ENCODE measurements at places on chromosomes 12 and 14.

DNA sequence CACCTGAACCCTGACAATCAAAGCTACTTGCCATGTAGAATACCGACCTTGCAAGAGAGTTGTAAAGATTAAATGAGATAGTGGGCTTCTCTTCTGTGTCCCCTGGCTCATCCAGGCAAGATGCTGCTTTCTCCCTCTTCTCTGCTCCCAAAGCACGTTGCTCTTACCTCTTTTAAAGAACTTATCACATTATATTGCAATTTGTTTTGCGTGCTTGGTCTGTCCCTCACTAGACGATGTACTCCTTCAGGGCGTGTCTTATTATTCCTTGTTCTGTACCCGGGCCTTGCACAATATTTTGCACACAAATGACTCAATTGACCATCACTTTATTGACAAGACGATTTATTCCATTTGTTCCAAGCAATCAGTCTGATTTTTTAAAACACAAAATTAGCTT lies 3.3 kb downstream of the DCN start:
- DNase-seq, result no peak

- no peak for DNase-seq
These were observed 42.7 kb downstream of the SYNE2 start for GRCh38 chr14:63895510-63895909.

DNA sequence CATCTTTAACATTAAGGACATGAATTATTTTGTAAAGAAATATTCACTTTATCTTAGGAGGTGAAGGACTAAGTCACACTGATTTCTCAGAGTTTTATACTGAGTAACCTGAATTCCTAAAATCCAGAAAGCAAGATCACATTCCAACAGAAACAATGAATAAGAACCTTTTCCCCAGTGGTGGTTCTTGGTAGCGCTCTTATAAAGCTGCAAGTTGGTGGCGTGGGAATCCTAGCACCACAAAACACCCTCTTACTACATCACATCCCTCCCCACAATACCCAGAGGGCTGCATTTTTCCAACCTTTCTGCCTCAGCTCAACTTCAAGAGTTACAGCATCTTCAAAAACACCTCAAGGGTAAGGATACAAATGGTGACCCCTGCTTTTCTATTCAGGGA lies 44.0 kb upstream of the SMUG1 start:
- no peak for DNase-seq

- no peak for DNase-seq
These were observed 114.6 kb upstream of the MED13L start for GRCh38 chr12:116392061-116392460.

- no peak for DNase-seq
These were observed 23.2 kb downstream of the CFL2 start for GRCh38 chr14:34691206-34691605.

GRCh38 chr12:131860472-131861260 lies 32.5 kb downstream of the MMP17 start:
- no peak for DNase-seq

DNA sequence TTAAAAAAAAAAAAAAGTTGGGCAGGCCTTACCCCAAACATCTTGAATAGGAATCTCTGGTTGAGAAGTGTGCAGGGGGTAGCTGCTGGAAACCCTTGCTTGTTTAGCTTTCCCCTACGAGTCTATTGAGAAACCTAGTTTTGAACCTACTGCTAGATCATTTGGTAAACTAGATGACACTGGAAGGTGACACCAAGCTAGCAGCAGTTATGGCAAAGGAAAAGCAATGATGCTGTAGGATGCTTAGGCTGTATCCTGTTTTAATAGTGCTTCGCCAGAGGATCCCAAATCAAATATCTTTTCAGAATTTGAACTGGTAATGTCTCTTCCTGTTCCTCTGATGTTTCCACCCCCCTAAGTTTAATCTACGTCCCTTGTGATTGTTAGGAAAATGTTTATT lies 5.5 kb upstream of the PCED1B start:
- DNase-seq, result no peak

DNA sequence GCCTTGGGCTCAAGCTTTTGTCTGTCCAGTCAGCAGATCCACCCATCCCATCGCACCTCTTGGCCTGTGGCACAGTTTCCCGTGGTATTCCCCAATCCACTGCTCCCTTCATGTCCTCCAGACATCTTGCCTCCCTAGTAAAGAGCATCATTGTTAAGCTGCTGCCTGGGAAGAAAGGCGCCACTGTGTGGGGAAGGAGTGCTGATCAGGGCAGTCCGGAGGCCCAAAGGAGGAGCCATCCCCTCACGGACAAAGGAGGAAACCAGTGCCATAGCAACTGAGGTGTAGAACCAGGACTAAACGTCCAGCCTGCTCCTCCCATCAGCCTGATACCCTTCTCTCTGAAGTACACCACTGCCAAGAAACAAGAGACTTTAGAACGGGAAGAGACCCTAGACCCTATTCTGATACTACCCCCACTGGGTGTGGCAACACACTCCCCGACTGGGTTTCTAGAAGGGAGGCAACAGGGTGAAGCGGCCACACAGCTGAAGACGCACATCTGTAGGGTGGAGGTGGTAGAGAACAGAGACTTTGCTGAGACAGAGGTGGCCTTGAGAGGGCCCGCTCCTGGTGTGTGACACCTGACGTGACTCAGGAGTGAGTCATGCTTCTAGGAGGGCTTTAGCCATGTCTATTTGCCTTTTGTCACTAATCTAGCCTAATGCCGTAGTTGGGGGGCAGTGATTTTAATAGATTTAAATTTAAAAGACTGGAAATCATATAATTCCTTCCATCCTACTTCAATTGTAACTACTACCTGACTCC lies 185.0 kb downstream of the DPF3 start:
- no peak for DNase-seq

GRCh38 chr14:90522571-90523191 lies 125.9 kb downstream of the CALM1 start:
- DNase-seq, result no peak

GRCh38 chr12:131222329-131223139 lies 268.8 kb downstream of the ADGRD1 start:
- no peak for DNase-seq

DNA sequence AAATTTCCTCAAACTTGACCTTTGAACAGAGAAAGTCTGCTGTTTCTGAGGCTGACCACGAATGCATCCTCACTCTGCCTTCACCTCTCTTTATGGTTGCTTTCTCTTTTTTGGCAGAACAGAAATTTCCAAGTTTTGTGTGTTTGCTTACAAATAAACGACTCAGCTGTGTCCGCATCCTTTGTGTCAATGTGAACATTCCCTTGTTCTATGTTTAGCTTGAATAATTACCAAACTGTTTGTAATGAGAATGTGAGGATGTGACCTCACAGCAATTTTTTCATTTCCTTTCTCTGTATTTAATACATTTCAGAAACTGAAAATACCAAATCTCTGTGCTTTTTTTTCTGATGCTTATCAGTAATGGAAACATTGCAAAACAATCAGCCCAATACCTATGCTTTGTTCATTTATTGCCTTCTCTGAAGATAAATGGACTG lies 410.9 kb downstream of the EGLN3 start:
- no peak for DNase-seq

DNA sequence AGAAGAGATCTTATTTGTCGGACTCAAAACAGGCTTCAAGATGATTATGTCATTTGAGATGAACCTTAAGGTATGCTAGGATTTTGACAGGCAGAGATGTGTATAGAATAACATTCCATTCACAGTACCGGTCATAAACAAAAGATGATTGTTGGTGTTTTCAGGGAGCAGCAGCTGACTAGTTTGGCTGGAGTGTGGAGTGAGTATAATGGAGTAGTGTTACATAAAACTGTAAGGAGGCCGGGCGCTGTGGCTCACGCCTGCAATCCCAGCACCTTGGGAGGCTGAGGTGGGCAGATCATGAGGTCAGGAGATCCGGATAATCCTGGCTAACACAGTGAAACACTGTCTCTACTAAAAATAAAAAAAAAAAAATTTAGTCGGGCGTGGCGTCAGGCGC lies 23.9 kb downstream of the SERPINA10 start:
- no peak for DNase-seq

DNA sequence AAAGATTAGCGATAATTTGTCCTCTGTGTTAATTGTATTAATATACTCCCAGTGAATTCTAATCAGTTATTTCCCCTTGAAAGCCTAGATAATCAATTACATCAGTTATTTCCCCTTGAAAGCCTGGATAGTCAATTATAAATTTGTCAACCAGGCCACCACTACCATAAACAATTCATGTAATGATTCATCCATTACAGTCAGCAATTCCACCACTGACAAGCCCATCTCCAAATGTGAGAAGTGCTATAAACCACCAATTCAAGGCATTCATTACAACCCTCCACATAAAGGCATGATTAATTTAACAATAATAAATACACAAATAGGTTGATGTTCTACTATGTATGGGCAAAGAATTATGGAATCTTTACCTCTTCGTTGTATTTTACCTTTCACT lies 40.9 kb downstream of the INTS13 start:
- no peak for DNase-seq

GRCh38 chr12:49952391-49953055 lies 2.0 kb downstream of the AQP2 start:
- no peak for DNase-seq

- no peak for DNase-seq
These were observed 14.7 kb downstream of the RASAL1 start for GRCh38 chr12:113120670-113121370.

DNA sequence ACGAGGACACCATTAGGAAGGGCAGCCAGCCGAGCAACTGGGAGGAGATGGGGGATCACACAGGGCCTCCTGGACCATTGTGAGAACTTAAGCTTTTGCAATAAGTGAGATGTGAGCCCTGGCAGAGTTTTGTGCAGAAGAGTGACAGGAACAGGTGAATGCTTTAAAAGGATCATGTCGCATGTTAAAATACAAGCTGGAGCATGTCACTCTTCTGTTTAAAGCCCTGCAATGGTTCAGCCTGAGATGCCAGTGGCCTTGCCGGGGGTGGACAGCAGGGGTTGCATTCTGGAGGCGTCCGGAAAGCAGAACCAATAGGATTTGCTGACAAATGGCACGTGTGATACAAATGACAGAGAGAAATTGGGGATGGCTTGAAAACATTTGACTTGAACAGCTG lies 137.5 kb upstream of the RFLNA start:
- no peak for DNase-seq

DNA sequence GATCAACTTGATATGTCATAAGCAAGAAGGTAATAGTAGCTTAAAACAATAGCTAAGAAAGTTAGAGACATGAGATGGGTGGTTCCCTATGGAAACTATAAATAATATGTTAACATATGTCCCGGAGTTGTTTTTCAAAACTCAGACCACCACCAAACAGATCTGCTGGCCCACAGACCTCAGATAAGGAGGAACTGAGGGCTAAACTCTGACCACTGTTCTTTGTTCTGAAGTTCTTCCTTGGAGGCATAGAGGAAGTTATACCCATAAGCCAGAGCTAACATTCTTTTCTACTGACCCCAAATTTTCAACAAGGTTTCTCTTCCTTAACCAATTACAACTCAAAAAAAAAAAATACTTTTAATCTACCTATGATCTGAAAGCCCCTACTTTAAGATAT lies 156.1 kb upstream of the FSCB start:
- no peak for DNase-seq

- no peak for DNase-seq
These were observed 124.1 kb downstream of the GALC start for GRCh38 chr14:87868920-87869319.

GRCh38 chr12:108600702-108601007 lies 2.8 kb upstream of the TMEM119 start:
- DNase-seq, result no peak

DNA sequence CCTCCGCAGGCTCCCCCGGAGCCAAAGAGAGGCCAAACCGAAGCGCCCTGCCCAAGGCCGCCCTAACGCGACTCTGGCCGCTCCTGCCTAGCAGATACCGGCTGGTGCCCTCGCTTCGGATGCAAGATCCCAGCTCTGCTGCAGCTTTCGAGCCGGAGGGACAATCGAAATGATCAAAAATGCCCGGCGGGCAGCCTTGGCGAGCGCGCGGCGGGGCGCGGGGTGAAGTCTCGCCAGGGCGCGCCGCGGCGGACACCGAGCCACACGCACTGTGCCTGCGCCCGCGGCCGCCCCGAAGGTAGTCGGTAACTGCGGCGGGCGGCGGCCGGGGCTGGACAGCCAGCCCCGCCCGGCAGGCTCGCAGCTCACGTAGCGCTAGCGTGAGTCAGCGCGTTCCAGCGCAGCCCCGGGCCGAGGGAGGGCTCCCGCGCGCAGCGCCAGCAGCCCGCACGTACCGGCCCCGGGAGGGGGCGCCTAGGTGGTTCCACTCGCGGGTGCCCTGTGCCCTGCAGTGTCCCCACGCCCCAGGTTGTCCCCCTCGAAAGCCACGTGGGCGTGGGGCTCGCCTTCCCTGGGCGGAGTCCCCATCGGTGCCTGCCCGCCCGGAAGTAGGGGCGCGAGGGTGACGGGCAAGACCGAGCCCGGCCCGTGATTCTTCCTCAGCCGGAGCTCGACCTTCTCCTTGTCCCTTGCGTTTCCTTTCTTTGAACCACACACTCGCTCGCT lies 109.2 kb upstream of the EGLN3 start:
- DNase-seq, result no peak

- DNase-seq, result no peak
These were observed 96.1 kb upstream of the GRIP1 start for GRCh38 chr12:66774929-66775328.

DNA sequence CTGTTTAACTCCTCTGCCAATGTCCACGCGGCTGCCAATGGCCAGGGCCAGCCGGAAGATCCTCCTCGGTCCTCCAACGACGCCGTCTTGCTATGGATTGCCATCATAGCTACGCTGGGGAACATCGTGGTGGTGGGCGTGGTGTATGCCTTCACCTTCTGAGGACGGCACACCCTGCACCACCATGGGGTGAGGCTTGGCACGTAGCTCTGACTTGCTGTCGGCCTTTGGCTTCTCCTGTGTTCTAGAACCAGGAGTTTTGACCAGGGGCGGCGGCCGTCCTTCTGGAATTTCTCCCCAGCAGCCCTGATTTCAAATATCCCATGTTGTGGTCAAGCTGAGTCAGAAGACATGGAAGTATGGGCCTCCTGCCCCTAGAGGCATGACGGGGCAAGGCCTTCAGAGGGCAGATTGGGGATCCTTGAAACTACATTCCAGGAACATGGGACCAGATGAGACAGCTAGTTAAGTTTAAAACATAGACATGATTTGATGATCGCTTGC lies 47.5 kb downstream of the C14orf132 start:
- no peak for DNase-seq

DNA sequence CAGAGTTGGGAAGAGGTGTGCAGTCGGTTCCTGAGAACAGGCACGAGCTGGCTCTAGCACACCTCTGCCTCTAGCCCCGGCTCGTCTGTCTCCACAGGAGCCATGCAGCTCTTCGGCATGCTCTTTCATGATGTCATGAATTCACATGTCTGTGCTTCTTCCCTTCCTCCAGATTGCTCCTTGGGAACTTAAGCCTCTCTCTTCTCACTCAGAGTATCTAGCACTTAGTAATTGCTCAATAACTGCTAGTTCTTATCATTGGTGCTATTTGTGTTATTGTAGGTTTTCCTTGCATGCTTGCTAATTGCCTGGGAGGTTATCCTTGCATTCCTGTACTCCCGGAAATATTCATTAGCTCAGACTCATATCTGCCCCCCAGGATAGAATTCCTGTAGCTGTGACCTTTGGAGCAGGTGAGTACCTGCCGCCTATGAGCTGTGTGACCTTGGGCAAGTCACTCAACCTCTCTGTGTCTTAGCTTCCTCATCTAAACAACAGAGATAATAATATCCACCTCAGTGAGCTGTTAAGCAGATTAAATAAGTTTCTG lies 19.5 kb downstream of the FAM181A start:
- DNase-seq, result no peak
